GM13977 (cell line): ENCODE measurements at places on chromosomes 13 and 19.

- DNase-seq = no peak
Observed at GRCh38 chr13:41370736-41371135, 59.7 kb downstream of the NAA16 start.

DNA sequence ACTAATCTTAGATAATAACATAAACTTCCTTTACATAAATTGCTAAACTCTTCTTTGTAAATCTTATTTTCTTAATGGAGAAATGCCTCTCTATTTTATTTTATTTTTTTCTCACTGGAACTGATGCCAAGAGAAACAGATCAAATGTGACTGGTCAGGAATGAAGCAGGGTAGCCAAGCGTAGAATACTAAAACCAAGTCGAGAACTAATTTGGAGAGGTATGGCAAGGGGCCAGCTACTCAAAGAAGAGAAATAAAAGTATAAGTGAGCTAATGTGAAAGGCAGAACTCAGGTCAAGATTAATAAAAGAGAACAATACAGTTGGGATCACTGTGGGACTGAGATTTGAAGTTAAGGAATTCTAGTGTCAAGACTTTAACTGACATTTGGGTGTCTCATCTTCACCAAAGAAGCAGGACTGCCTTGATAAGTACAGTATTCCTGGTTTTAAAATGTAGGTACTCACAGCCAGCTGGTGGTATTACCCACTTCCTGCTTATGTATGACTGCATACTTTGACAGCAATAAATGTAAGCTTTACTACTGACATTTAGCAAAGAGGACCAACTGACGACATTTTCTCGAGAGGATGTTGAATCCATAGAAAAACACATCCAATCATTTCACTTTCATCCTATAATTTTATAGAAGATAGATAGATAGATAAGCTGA lies 1192.2 kb downstream of the EFNB2 start:
- no peak for DNase-seq

- peak; percentile 96 for DNase-seq
Observed at GRCh38 chr19:49340069-49340864, 5.1 kb downstream of the CD37 start.

DNA sequence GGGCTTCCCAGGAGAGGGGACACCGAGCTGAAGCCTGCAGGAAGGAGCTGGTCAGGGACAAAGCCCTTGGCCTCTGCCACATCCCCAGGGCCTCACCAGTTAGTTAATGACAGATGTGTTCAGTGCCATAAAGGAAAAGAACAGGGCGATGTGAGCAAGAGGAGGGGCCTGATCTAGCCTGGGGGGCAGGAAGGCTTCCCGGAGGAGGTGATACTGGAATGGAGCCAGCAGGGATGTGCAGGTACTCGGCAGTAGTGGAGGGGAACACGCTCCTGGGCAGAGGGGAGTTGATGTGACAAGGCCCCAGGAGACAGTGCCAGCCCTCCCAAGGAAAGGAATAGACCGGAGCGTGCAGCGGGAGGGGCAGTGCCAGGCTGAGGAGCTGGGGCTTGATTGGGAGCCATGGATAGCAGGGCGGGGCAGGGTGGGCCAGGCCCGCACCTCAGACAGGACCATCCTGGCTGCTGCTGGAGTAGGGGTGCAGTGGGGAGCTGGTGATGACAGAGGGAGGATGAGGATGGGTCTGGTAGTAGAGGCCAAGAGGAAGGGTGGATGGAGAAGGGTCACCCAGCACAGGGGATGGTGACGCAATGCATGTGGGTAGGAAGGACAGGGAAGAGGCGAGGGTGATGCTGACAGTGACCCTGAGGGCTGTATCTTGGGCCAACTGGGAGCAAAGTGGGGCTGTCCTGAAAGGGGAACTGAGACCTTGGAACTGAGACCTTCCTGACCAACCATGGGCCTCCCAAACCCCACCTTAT lies 4.1 kb downstream of the C19orf33 start:
- no peak for DNase-seq

DNA sequence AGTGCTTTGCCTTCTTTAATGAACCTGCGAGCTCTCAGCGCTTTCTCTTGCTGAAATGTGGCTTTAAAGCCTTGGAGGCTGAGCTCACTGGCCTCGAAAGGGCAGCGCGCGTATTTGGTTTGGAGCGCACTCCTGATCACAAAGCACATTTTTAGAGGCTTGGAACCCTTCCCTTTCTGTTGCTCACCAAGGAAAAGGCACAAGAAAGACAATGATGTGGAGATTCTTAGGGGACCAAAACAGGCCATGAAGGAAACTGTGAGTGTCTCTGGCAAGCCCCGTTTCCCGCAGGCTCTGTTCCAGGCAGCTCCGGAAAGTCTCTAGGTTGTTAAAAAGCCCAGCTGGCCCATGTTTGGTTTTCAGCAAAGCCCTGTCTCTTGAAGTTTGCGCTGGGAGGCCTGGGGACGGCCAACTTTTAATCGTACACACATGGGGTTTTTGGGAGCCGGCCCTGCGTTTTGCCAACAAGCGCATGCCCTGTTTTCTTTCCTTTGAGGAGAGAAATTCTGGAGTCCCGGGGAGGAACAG lies 9.4 kb upstream of the SPC24 start:
- no peak for DNase-seq

DNA sequence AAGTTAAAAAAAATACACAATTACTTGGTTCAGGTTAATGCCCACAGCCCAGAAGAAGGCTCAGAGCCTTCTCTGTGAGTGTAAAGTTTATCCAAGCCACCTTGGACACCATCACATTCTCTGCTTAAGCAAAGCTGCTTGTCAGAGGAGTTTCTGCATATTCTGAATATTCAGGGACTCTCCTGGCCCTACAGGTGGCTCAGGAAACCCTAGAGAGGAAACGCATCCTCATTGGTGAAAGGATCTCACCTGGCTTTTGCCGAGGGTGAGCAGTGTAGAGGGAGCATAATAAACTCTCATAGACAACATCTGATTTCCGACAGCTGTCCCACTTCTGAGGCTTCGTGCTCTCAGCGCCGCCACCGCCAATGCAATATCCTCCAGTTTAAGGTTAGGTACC lies 239.9 kb upstream of the TSHZ3 start:
- no peak for DNase-seq

- DNase-seq = no peak
Observed at GRCh38 chr19:54096617-54097106, 3.9 kb downstream of the OSCAR start.

- no peak for DNase-seq
Observed at GRCh38 chr13:85597790-85598500, 201.3 kb downstream of the SLITRK6 start.

DNA sequence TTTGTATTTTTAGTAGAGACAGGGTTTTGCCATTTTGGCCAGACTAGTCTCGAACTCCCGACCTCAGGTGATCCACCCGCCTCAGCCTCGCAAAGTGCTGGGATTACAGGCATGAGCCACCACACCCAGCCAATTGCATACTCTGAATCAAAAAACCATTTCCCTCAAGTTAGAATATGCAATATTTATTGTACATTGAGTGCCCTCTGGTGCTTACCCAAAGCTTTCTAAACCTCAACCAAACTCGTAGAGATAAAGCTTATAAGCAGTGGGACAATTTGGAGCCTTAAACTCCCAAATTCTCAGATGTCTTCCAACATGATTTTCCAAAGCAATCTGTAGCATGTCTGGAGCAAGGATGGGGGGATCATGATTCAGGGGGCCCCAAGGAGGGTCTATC lies 22.4 kb downstream of the RFXAP start:
- no peak for DNase-seq

DNA sequence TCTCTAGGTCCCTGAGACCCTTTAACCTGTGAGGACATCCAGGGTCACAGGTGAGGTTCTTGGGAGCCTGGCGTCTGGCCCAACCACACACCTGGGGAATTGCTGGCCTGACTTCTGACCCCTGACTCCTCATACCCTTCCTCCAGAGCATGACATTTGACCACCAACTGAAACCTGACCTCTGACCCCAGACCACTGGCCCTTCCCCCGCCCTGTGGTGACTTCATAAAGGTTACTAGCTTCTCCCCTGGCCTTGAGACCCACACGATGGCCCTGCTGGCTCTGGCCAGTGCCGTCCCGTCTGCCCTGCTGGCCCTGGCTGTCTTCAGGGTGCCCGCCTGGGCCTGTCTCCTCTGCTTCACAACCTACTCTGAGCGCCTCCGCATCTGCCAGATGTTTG lies at the start of gene SPACA6:
TSS of gene SPACA6 (plus strand) at position 71 of the 400 bp plus-strand sequence. CDS start at position 268, 197 bp downstream.
- DNase-seq = no peak

- DNase-seq = no peak
Observed at GRCh38 chr13:107031716-107032115, 463.8 kb upstream of the ARGLU1 start.

DNA sequence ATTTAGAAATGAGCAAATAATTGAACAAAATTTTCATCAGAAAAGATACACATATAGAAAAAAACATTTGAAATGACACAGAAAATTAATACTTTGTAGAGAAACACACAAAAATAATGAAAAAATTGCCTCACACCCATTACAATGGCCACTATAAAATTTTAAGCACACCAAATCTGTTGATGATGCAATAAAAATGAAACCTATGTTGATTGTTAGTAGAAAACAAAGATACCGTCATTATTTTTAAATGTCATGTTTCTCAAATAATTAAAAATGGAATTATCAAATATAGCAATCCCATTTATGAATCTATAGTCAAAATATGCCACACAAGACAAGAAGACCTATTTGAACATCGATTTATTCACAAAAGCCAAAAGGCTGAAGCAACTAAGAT lies 90.5 kb downstream of the ZNF708 start:
- no peak for DNase-seq

GRCh38 chr13:25281193-25281934 lies 5.9 kb downstream of the MTMR6 start:
- DNase-seq = peak; percentile 25

- DNase-seq = no peak
Observed at GRCh38 chr13:75136151-75136550, 345.8 kb downstream of the TBC1D4 start.

- no peak for DNase-seq
Observed at GRCh38 chr13:33004511-33004910, 11.7 kb upstream of the KL start.

- no peak for DNase-seq
Observed at GRCh38 chr13:85366759-85367417, 432.3 kb downstream of the SLITRK6 start.

GRCh38 chr13:114146173-114146572 lies 13.8 kb upstream of the RASA3 start:
- no peak for DNase-seq

DNA sequence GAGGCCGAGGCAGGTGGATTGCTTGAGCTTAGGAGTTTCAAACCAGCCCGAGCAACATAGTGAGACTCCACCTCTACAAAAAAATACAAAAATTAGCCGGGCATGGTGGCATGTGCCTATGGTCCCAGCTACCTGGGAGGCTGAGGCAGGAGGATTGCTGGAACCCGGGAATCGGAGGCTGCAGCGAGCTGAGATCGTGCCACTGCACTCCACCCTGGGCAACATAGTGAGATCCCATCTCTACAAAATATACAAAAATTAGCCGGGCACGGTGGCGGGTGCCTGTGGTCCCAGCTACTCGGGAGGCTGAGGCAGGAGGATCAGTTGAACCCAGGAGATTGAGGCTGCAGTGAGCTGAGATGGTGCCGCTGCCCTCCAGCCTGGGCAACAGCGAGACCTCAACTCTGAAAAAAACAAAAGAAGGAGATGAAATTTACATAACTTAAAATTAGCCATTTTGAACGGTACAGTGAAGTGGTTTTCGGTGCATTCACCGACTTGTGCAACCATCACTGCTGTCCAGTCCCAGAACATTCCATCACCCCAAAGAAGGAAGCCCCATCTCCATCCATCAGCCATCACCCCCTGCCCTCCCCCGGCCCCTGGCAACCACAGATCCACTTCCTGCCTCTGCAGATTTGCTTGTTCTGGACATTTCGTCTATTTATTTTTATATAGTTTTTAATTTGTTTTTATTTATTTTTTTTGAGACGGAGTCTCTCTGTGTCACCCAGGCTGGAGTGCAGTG lies 1.6 kb upstream of the AZU1 start:
- no peak for DNase-seq

GRCh38 chr19:41912899-41913537 lies 15.2 kb downstream of the ERFL start:
- no peak for DNase-seq

DNA sequence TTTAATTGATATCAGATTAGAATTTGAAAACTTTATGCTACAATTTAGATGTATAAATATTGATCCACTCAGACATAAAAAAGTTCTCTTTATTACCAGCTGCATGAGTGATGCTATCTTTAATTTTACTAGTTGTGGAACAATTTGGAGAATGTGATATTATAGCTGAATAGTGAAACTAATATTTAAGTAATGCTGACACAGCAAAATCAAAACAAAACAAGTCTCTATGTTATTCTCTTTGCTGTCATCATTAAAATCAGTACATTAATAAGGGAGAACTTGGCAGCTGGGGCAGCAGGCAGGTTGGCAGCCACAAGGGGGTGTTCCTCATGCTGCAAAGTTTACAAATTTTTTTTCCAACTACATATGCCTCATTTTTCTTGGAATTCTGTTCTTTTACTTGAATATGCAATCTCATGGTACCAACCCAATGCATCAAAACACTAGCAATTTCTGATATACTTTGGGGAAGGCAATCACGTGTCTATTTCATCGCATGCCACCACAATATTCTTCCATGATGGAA lies 585.3 kb downstream of the FGF9 start:
- DNase-seq = no peak

GRCh38 chr13:34750078-34750931 lies 191.8 kb upstream of the NBEA start:
- DNase-seq = no peak

DNA sequence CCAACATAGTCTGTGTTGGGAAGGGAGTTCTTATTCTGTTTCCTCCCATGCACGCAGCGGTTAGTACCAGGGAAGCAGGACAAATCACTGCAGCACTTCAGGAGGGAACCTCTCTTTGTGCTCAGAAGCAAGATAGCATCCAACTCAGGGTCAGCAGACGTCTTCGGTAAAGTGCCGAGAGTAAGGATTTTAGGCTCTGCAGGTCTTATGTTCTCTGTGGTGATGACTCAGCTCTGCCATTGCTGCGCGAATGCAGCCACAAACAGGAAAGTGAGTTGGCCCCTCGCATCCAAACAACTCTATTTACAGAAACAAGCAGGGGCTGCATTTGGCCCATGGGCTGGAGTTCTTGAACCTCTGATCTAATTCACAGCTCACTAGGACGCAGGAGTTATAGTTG lies 122.1 kb upstream of the SPATA13 start:
- no peak for DNase-seq

DNA sequence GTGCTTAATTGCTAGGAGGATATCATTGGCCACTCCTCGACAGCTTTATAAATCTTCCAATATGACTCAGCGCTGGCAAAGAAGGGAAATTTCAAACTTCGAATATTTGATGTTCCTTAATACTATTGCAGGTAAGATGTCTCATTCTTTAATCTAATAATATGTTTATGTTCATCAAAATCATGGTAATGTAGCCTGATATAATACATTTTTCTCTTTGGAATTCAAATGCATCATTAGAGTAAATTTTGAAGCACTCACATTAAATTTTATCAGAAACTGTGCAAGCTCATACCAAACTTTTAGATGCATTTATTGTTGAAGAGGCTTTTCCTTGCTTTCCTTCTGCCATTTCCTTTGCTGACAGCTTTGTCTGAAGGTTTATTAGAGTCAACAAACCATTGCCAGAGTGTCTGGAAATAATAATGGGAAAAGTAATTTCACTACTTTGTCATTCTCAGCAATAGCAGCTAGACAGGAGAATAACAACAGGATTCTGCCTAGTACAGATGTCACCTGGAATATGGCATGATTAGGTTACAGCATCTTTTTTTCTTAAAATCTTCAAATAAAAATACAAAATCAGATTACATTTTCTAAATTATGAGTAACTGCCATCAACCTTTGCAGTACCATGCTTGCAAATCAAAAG lies 78.6 kb upstream of the MAB21L1 start:
- no peak for DNase-seq
